ENCODE measurements at places on chromosomes 1 and 21.

GRCh38 chr1:83849191-83850061 lies 149.5 kb downstream of the TTLL7 start:
- DNase-seq: no peak

DNA sequence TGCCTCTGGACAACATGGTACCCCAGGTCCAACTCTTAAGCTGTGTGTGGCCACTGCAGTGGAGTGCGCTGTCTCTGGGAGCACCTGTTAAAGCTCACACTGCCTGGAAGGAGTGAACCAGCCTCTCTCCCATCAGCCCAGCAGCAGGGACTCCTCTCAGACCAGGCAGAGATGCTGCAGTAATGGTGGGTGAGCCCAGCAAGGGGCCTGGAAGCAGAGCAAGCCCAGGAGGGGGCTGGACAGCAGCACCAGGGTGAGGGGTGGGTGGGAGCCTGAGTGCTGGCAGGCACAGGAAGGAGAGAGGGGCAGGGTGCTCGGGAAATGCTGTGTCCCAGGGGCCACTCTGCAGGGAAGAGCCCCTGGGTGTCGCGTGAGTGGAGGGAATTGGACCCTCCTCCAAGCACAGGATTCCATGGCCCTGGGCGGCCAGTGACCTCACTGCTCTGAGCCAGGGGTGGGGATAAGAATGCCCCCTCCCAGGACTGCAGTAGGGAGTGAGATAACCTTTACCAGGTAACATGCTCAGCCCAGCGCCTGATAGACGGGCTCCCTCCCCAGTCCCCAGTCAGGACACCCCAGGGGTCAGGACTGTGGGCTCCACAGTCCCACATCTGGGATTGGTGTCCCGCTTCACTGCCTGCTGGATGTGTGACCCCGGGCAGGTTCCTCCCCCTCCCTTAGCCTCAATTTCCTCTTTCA lies 313.1 kb downstream of the MATN1 start:
- no peak for DNase-seq

- no peak for DNase-seq
These were observed 43.5 kb downstream of the CHIA start for GRCh38 chr1:111334169-111334568.

GRCh38 chr1:160706526-160707235 lies 4.9 kb downstream of the CD48 start:
- no peak for DNase-seq

DNA sequence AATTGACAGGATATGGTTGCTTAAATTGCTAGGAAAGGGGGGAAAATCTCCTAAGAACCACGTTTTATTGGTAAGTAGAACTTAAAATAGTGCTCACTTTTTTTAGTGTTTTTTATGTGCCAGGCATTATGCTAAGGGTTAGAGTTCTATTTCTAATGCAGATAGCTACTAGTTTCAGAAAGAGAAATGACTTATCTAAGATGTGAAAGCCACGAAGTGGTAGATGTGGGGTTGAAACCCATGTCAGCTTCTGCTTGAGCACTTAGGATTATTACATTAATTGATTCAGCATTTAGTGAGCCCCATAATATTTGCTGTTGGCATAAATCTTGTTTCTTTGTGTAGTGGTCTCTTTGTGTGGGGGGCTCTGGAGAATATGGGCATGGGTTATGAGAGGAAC lies 24.7 kb downstream of the CACHD1 start:
- DNase-seq: no peak

- DNase-seq: no peak
These were observed 64.7 kb downstream of the S100B start for GRCh38 chr21:46540087-46540710.

GRCh38 chr1:51926171-51926812 lies 47.8 kb upstream of the NRDC start:
- DNase-seq: no peak

DNA sequence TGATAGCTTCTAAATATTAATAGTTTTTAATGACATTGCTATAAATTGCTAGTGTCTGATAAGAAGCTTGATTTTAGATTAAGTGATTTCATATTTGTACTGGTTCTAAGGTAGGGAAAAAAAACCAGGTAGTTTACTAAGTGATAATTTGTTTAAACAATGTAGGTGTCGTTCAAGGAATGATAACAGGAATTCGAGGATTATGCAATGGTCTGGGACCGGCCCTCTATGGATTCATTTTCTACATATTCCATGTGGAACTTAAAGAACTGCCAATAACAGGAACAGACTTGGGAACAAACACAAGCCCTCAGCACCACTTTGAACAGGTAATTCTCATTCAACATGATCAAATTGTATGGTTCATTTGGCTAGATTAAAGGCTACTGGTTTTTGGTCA lies 52.4 kb downstream of the SASS6 start:
- DNase-seq: no peak

- no peak for DNase-seq
These were observed 1.0 kb upstream of the PSRC1 start for GRCh38 chr1:109283748-109284600.

DNA sequence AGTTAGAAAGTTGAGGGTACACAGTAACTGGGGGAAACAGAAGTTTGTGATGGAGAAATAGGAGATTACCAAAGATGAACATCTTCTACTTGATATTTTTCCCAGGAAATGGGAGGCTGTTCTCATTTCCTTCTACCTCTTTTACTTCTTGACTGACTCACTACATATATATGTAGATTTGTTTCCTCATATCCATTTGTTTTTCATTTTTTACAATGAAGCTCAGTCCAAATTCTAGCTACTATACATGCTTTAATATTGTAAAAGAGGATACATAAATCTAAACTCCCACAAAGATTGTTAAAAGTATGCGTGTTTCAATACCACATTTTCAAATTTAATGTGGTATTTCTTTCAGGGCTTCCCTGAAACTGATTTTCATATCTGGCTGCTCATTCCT lies 366.6 kb upstream of the NCAM2 start:
- no peak for DNase-seq

- no peak for DNase-seq
These were observed 133.2 kb downstream of the MAP3K21 start for GRCh38 chr1:233460692-233461091.

GRCh38 chr1:206508956-206509355 lies 1.6 kb downstream of the RASSF5 start:
- DNase-seq: no peak

DNA sequence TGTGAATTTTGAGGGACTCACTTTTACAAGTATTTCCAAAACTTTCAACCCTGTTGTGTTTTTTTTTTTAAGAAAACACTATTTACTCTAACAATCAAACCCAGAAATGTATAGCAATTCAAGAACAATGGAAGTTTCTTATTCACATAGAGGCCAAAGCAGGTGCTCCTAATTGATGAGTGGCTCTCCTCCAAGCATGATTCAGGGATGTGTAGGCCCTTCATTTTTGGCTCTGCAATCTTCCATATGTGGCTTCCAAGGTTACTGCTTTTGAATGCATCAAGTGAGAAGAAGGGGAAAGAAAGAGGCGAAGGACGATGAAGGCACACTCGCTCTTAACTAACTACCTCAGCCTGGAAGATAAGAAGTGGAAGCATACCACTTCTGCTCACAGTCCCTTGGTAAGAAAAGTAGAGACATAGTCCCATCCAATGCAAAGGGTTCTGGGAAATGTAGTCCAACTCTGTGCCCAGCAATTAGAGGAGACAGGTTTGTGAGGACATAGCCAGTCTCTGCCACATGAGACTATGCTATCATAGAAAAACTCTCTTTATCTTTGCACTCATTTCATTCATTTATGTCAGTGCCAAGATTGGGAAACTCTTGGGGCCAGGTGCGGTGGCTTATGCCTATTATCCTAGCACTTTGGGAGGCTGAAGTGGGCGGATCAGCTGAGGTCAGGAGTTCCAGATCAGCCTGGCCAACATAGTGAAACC lies 46.0 kb downstream of the OPTC start:
- DNase-seq: no peak

GRCh38 chr1:220067269-220068204 lies 21.2 kb upstream of the EPRS1 start:
- no peak for DNase-seq

- DNase-seq: no peak
These were observed 8.2 kb upstream of the FMOD start for GRCh38 chr1:203359010-203359571.

DNA sequence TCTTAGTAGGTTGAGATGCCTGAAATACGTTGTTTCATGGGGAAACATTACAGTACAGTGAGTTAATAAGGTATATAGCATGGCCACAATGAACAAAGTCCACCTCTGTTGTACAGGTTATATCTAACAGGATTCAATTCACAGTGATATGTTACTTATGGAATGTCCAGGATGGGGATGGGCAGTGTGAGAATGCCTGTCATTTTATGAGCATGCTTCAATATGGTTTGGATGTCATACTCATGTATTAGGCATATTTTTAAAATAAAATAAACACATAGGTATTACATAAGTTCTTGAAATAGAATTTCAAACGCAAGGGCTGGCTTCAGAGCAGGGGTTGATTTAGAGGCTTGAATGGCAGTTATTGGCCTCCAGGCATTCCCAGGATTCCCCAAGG lies 6.1 kb upstream of the PHLDA3 start:
- no peak for DNase-seq

- no peak for DNase-seq
These were observed 125.3 kb downstream of the TRABD2B start for GRCh38 chr1:47871799-47872353.

- no peak for DNase-seq
These were observed 6.8 kb upstream of the PDZK1IP1 start for GRCh38 chr1:47196622-47197021.

DNA sequence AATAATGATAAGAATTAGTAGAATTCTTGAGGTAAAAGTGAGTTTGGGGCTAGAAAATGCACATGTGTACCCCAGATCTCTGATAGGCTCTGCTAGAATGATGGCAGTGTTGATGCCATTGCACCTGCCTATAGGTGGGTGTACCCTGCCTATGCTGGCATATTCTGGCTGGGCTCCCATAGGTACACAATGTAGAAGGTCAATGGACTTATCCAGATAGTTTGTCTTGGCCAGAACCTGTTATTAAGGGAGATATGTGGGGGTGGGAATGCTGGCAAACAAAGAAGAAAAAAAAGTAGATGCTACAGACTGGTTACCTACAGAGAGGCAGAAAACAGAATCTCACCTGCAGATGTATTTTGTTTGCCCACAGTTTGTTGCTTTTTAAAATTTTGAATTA lies 14.1 kb upstream of the KLHDC8A start:
- DNase-seq: no peak

- DNase-seq: no peak
These were observed 4.1 kb downstream of the KIF21B start for GRCh38 chr1:201019321-201019977.

Data from hypothalamus (tissue), 51 donors.